HS-27A (cell line): ENCODE measurements at places on chromosomes 5 and 9.

- DNase-seq: no peak
Measured at GRCh38 chr9:20601292-20601691, 21.0 kb downstream of the MLLT3 start.

GRCh38 chr5:132209131-132209530 lies 18.5 kb downstream of the P4HA2 start:
- DNase-seq: no peak

DNA sequence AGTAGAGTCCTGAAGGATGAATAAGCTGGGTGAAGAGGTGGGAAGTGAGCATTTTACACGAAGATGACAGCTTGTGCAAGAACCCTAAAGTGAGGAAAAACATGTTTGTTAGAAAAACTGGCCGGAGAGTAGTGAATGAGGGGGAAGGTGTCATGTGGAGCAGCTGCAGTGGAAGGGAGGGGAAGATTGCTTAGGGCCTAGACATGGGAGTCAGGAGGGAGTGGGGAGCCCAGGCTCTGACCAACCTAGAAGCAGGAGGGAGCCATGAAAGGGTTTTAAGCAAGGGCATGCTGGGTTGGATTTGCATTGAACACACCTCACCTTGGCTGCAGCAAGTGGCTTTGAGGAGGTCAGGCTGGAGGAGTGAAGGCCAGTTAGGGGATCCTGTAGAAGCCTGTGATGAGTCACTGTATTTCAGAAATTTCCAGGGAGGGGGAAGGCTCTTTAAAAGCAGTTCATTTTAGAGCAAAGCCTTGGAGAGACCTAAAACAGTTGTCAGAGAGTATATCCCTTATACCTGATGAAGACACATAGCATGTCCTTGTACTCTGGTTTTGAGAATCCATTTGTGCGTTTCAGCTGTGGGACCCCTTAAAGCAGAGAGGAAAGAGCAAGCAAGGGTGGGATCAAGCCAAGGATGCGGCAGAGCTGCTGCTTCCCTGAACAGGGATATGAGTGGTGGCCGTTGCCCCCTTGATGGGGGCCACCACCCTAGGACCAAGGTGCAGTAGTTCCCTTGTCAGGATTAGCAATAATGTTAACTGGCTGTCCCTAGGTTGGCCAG lies 45.4 kb downstream of the ANGPTL2 start:
- DNase-seq: no peak

DNA sequence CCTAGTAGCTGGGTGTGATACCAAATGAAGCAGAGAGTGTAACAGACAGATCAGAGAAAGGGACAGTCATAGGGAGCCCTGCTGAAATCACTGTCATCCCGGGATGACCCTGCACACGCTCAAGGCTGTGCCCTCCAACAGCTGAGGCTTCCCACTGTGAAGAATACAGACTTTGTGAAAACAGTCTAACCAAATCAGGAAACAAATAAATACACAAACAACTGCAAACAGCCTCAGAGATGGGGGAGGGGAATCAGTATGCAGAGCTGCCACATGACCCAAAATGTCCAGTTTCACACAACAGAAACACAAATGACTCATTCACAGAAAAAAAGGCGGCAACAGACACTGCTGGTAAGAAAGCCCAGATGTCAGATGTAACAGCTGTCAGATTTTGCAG lies 101.9 kb downstream of the ADAMTS2 start:
- no peak for DNase-seq

DNA sequence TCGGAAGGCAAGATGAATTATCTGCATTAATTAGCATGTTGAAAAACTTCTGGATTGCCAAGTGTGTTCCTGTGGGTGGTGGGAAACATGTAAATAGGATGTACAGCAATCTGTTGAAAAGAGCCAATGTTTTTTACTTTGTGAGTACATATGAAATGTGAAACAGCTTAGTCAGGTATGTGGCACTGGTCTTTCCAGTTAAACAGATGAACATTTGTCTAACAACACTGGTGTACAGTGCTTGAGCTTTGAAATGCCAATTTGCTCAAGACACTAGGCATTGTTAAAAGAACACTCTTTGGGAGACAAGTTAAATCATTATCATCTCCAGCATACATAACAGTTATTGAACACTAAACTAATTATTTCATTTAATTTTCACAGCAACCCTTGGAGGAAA lies 107.3 kb upstream of the SLC24A2 start:
- no peak for DNase-seq

GRCh38 chr5:17448877-17449276 lies 49.2 kb upstream of the TAF11L2 start:
- no peak for DNase-seq

GRCh38 chr5:170632985-170633234 lies 129.1 kb downstream of the KCNIP1 start:
- no peak for DNase-seq

DNA sequence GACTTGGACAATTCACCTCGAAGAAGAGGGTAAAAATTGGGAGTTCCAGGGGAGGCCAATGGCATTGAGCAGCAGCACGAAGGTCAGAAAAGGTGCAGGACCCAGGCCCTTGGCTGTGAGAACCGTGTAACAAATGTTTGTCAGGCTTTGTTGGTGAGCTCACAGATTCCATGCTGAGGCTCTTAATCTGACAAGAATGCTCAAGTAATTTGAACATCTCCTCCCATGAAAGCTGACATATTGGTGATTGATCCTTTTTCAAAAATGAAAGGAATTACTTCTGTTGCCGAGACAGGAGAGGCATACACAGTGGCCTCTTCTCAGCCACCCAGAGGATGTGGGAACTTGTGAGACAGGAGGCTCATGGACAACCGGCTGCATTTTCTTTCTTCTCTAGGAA lies 11.6 kb downstream of the RAI14 start:
- DNase-seq: no peak

DNA sequence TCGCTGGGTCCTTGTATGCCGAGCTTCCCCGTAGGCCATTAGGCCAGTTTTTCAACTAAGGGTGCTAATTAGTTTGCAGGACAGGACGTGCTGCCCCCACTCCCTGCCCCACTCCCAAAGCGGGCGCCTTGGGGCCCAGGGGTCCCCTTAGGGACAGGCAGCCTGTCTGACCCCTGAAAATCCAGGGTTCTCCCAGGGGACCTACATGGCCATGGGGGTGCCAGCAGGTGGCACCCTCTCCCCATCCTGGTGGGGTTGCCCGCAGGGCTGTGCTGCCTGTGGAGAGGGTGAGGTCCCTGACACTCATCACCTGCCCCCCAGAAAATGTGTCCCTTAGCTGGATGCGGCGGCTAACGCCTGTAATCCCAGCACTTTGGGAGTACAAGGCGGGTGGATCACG lies 8.5 kb upstream of the CCDC187 start:
- no peak for DNase-seq
